ENCODE measurements at places on chromosomes 4 and X.

GRCh38 chr4:71241501-71242288 is 97.1 kb upstream of the SLC4A4 start:
- no peak for DNase-seq

DNA sequence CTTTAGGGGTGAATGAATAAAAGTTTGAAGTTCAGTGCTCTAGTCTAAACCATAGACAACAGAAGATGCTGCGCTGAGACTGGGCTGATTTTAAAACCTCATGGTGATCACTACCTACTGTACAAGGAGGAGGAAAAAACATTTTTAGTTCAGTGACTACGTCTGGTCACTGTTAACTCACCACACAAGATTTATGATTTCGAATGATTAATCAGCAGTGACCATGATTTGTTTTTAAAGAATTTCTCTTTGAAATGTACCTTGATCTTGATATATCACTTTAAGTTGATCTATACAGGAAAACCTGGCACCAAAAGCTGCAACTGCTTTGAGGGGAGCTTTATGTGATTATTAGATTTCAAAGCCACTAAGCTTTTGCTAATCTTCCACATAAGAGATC is 286.3 kb downstream of the PDGFC start:
- DNase-seq, result peak; percentile 60

DNA sequence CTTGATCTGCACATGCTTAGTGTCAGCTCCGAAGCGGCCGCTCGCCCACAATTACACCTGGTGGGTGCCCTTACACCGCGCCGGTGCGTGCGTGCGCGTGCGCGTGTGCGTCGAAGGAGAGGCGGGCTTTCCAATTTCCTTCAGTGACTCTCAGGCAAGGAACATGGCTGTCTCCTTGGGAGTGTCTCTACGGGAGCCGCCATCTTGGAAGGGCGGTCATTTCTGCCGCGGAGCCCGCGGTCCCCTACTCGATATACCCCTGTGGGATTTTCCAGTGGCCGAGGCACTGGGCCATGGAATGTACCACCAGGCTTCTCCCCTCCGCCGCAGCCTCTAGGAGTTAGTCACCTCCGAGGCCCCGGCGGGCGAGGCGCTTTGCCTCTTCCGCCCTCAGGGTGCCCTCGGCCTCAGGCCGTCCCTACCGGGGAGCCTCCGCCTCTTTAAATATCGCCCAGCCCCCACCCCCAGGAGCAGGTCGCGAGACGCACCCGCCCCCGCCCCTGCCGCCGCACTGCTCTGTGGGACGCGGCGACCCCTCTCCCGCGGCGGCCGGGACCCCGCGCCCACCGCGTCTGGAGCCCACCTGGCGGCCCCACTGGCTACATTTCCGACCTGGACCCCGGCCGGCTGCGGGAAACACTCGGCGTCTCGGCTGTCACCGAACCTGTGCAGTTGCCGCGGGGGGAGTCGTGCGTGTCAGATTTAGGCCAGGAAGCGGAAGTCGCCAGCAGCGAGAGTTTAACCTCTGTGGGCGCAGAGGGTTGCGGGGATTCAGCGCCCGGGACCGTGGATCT is at the start of gene ZNF41:
ZNF41 (minus strand) TSS at position 711 of the 794 bp plus-strand sequence. CDS start 15,741 bp downstream, outside the sequence.
- DNase-seq, result peak; percentile 90

- no peak for DNase-seq
Measured at GRCh38 chr4:31687717-31688342, 967.7 kb downstream of the PCDH7 start.

GRCh38 chr4:60194214-60194613 is 1005.9 kb upstream of the ADGRL3 start:
- no peak for DNase-seq

DNA sequence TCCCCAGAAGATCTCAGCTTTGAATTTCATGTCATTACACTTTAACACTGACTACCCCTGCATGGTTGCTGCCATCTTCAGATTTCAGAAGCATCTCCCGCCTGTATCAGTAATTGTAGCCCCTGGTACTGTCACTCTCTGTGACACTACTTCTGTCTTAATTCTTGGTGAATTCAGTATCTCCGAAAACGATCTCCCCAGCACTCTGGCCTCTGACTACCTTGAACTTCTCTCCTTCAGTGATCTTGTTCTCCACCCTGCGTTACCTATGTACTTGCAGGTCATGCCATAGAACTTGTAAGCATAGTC is 53.8 kb upstream of the ABCG2 start:
- no peak for DNase-seq

DNA sequence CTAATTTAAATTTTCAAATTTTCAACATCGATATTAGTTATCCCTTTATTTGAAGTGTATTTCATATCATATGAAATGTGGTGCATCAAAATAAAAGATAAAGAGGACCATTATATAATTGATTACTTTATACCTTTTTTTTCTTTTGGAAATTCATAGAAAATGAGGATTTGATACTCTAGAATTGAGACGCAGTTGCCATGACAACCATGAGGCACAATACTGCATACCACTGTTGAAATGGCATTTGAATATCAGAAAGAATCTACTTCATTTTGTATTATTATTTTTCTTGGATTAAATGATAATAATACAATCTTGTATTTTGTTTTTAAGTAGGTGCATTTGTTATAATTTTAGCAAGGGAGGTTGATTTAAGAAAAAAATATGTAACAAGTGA is 323.1 kb downstream of the PCDH18 start:
- no peak for DNase-seq

GRCh38 chrX:134683351-134684005 is 25.2 kb upstream of the PLAC1 start:
- DNase-seq, result no peak

DNA sequence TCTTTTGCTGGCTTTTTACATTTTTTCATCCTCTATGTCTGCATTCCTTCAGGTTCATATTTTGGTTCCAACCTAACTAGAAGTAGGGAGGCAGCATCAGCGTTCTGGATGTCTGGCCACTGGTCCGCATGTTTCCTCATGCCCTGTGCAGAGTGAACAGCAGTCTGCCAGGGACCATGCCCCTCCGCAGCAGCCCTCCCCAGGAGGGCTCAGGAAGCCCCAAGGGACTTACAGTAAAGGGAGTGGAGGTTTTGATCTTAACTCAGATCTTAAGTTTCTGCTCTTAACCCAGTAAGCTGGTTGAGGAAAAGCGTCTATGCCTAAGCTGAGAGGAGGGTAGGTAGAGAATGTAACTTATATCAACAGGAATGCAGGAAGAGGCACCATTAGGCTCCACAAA is 45.0 kb upstream of the LEF1 start:
- DNase-seq, result no peak

GRCh38 chr4:16767861-16768260 is 130.6 kb downstream of the LDB2 start:
- DNase-seq, result no peak

DNA sequence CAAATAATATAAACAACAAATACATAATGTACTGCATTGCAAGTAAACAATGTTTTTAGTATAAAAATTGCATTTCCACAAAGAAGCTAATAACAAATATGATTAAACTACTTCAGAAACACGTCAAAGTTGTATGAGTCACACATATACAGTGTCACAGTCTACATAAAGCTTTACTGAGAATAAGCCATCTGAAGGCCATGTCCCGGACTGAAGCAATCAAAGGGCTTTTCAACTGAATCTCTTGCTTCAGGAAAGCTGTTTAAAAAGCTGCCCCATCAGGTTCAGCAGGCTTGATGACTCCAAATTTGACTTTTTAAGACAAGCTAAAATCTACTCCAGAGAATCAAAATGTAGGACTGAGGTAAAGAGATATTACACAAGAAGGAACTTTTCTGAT is 1476.8 kb downstream of the ADGRL3 start:
- no peak for DNase-seq

DNA sequence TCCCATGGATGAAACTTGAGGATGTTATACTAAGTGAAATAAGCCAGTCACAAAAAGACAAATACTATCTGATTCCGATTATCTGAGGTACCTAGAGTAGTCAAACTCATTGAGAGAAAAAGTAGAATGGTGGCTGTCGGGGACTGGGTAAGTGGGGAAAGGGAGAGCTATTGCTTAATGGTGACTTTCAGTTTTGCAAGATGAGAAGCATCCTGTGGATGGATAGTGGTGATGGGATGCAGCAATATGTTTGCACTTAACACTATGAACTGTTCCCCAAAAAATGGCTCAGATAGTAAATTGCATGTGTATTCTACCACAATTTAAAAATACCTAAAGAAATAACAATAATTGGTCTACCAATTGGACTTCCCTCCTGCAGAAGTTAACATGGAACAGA is 181.5 kb downstream of the SHROOM3 start:
- no peak for DNase-seq

DNA sequence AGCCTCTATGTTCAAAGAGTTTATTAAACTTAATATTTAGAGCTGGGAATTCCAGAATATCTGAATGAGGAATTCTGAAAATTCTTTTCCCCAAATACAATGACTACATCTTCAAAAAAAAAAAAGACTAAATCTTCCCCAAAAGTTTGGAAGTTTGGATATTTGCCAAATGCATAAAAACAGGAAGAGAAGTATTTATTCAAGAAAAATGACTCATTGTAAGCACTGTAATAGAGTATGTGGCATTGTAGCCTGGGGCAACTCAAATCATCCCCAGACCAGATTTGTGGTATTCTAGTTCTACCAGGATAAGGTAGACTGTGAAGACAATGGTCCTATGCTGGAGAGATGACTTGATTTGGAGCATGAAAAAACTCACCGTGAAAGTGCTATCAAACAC is 78.5 kb upstream of the PDHA2 start:
- DNase-seq, result peak; percentile 94

DNA sequence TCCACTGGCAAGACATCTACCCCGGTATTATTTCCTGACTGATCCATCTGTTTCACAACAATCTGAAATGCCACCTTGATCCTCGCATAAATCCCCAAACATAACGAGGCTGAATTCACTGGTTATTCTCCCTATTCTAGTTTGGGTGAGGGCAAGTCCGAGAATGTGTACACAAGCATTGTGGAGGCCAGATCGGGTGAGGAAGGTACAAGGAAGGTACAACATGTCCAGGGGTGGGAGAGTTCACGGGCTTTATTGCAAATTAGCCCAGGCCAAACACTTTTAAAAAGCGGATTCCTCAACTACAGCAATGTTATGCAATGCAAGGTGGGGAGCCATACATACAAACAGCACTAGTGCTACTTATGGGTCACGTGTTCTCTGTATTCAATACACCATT is 82.0 kb upstream of the STS start:
- no peak for DNase-seq

GRCh38 chr4:112378858-112379257 is 81.7 kb downstream of the ALPK1 start:
- no peak for DNase-seq

DNA sequence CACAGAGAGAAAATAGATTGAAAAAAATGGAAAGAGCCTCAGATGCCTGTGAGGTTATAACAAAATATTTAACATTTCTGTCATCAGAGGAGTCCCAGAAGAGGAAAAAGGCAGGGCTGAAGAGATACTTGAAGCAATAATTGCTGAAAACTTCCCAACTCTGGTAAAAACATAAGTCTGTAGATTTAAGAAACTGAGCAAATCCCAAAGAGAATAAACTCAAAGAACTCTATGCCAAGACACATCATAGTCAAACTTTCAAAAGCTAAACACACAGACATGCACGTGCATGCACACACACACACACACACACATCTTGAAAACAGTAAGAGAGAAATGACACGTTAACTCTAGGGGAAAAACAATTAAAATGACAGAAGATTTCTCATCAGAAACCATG is 94.1 kb downstream of the SLC16A2 start:
- no peak for DNase-seq

- peak; percentile 59 for DNase-seq
Measured at GRCh38 chrX:54495814-54496516, at the start of gene FGD1. FGD1 (minus strand) TSS chrX:54496234; CDS start chrX:54495432, 802 bp downstream.

DNA sequence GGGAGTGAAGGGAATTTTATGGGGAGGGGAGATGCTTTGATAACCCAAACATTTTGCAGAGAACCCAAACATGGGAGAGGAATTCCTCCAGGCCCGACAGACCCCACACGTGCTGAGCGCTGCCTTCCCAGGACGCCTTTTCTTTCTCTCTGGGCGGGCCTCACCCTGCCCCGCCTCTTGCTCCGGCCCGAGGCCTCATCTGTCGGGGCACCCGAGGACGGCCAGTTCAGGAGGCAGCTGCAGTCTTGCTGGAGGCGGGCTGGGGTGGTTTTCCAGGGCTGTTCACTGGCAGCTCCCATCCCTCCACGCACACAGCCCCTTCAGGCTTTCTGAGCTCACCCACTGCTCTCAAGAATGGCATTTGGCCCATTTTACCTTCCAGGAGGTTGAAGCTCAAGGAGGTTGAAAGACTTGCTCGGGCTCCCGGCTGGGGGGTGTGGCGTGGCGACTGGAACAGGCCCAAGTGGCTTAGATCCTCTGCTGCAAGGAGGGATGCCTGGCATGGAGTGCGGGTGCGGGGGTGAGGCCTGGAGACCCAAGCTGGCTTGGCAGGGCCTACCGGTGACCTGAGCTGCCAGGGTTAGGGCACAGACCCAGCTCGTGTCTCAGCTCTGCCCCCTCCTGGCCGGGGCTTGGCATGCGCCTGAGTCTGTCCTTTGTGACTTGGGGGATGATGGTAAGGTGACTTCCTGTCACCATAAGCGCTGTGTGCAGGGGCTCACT is 99.2 kb downstream of the PSAPL1 start:
- DNase-seq, result peak; percentile 27

DNA sequence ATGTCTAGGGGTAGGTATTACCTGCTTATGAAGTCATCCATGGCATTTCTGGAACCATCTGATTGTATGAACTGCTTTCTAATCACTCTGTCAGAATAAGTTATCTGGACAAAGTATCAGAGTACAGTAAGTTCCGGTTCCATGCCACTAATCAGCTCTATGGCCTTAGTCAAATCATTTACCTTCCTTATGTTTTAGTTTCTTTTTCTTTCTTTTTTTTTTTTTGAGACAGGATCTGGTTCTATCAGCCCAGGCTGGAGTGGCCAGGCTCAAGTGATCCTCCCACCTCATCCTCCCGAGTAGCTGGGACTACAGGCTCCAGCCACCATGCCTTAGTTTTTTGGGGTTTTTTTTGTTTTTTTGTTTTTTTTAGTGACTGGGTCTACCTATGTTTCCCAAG is 11.5 kb downstream of the XIAP start:
- no peak for DNase-seq

GRCh38 chr4:184275766-184276165 is 58.1 kb upstream of the ENPP6 start:
- peak; percentile 18 for DNase-seq

- peak; percentile 13 for DNase-seq
Measured at GRCh38 chr4:56424697-56425514, 10.5 kb downstream of the PPAT start.

- DNase-seq, result no peak
Measured at GRCh38 chrX:39665830-39666518, 431.8 kb downstream of the BCOR start.

DNA sequence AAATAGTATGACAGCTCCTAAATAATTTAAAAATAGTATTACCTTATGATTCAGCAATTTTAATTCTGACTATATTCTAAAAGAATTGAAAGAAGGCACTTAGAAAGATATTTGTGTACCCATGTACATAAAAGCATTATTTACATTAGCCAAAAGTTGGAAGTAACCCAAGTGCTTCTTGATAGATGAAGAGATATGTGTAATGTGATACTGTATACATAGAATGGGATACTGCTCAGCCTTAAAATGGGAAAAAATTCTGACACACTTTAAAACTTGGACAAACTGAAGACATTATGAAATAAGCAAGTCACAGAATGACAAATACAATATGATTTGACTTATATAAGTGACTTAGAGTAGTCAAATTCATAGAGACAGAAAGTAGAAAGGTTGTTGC is 112.2 kb downstream of the IDS start:
- no peak for DNase-seq

GRCh38 chr4:165248102-165248501 is 40.7 kb downstream of the KLHL2 start:
- DNase-seq, result no peak

- DNase-seq, result no peak
Measured at GRCh38 chr4:128303986-128304385, 16.4 kb upstream of the PGRMC2 start.

All from M059J (cell line).